ENCODE measurements at places on chromosomes 3 and 15.

DNA sequence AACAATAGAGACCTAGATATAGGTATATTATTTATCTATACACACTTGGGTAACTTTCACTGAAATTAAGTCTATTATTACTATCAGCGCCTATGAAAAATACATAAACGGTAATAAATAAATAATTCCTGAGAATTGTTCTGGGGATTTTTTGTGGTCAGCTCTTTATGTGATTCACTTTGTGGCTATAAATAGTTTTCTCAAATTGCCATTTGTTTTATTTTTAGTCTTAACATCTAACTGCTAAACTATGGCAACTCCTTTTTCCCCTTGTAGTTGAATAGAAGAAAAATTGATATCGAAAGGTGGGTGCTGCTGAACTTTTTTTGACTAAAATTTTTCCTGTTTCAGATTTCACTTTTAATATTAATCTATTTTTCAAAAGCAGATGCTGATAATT, 189.0 kb downstream of the VGLL3 start:
- DNase-seq, result no peak

DNA sequence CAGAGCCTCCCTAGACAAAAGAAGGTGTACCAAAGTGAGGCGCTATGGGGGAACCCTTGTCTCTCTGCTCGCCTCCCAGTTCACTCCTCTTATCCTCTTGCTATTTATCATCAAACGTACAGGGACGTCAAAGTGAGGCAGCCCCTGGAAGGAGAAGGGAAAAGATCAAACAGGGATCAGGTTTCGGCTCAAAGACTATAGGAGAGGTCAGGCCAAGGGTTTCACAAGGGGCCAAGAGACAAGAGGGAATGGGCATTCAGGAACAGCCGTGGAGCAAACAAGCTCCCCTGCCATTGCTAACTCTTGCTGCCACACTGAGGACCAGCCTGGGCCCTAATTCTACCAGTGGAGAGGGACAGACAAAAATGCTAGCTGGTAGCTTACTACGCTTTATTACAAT, 168.7 kb downstream of the GREM1 start:
- no peak for DNase-seq

DNA sequence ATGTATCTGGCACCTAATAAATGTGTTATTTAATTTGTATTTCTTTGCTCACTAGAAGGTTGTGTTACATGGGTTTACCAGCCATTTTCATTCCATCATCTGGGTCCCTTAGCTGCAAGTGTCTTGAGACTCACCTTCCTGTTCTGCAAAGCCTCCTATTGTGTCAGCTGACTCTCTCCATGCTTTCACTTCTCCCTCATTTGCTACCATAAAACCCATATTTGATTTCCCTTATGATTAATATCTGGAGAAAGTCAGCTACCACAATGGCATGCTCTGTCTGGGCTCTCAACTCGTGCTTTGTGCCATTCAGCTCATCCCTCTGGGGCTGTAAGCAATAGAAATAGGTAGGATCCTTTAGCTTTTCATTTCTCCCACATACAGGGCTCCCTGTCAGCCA, 79.5 kb upstream of the EIF1B start:
- no peak for DNase-seq

GRCh38 chr3:53795176-53795575, 51.0 kb downstream of the CHDH start:
- DNase-seq, result no peak

GRCh38 chr3:130557336-130558035, 40.5 kb downstream of the COL6A6 start:
- no peak for DNase-seq

- peak; percentile 32 for DNase-seq
Measured at GRCh38 chr3:47324278-47324865, 41.6 kb downstream of the KLHL18 start.

- DNase-seq, result peak; percentile 30
Measured at GRCh38 chr15:38354315-38354929, 99.5 kb upstream of the FAM98B start.

- DNase-seq, result no peak
Measured at GRCh38 chr3:7874116-7874515, 627.5 kb upstream of the LMCD1 start.

- DNase-seq, result no peak
Measured at GRCh38 chr15:41207687-41208448, 22.7 kb downstream of the EXD1 start.

GRCh38 chr15:50257332-50257731, 8.2 kb downstream of the HDC start:
- no peak for DNase-seq

- DNase-seq, result peak; percentile 44
Measured at GRCh38 chr3:18445401-18446148, 20.4 kb upstream of the SATB1 start.

- no peak for DNase-seq
Measured at GRCh38 chr15:70625438-70625837, 137.9 kb downstream of the UACA start.

DNA sequence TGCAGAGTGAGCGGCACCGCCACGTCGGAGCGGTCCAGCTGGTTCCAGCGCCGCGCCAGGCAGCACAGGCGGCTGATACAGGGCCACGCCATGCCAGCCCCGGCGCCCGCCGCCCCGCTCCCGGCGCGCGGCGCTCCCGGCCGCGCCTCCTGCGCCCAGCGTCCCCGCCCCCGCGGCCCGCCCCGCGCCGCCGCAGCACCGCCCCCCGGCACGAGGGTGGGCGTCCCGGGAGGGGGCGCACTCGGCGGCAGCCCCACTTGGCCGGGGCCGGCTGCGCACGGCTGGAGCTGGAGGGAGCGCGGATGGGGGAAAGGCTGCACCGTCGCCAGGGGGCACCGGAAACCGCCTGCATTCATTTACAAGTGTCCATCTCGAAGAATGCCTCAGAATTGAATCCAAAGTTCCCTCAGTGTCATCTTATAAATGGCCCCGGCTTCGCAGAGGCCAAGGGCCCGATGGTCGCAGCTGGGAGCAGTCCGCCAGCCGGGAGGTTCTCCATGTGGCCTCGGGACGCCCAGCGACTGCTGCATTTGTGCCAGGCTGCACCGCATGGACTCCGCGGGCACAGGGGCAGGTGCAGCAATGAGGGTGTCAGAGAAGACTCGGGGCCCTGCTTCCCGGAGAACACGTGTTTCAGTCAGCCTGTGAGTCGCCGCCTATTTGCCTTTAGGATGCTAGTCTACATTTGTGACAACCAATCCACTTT, at the start of gene MAP6D1:
MAP6D1 (minus strand) TSS at position 122 of the 706 bp plus-strand sequence; CDS start at position 92, 30 bp downstream.
- no peak for DNase-seq

DNA sequence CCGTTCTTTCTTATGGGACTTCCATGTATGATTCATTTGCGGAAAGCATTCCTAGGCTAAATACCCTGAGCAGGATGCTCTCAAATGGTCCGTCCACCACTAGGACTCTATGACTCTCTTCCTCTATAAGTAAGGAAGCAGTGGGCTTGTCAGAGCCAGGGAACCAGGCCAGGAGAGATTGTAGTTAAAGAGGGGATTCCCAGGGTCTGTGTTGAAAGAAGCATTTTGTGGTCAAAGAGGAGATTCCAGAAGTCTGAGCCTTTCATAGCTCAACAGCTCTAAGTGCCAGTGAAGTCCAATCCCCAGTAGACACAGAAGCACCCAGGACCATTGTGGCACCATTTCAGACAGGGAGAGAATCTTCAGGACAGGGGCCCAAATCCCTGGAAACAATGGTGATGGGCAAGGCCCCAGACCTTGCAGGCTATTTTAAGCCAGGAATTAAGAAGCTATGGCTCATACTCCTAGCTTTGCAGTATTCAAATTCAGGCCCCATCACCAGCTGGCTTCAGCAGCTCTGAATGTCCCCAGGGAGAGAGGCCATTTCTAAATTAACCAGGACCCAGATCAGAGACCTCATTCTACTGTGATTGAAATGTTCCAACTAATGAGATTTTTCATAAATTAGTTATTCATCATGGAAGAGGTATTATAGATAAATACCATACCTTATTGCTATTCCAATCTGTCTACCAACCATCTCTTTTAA, 81.7 kb downstream of the CD47 start:
- DNase-seq, result no peak

- DNase-seq, result no peak
Measured at GRCh38 chr3:82229397-82229796, 468.0 kb upstream of the GBE1 start.

DNA sequence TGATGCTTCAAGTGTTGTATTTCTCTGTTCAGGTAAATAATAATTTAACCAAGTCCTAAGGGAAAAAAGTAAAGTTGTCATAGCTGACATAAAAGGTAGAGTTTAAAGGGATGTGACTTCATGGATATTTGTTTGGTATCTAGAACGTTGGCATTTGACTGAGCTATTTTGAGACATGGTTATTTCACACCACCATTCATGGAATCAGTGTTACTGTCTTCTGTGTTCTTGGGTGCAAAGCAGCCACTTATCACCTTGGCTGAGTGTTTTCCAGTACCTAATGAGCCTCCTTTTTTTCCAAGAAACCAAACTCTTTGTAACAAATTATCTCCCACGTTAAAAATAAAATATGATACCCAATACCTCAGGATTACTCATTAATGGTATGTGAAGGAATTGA, 155.8 kb downstream of the GHSR start:
- no peak for DNase-seq

DNA sequence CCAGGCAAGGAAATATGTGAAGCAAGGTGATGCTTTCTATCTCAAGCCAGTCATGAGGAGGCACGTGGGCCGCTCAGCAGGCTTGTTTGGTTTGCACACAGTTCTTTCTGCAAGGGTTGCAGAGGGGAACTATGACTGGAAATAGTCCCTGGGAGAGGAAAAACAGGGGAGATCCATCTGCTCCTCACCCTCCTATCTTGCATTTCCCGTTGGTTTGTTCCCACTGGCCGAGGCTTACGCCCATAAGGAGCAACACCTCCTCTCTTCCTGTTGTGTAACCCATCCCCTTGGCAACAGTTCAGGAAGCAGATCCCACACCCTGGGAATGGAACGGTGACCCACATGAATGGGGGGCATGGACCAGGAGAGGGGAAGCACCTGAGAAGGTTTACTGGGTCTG, 72.1 kb upstream of the MAGI1 start:
- DNase-seq, result no peak

DNA sequence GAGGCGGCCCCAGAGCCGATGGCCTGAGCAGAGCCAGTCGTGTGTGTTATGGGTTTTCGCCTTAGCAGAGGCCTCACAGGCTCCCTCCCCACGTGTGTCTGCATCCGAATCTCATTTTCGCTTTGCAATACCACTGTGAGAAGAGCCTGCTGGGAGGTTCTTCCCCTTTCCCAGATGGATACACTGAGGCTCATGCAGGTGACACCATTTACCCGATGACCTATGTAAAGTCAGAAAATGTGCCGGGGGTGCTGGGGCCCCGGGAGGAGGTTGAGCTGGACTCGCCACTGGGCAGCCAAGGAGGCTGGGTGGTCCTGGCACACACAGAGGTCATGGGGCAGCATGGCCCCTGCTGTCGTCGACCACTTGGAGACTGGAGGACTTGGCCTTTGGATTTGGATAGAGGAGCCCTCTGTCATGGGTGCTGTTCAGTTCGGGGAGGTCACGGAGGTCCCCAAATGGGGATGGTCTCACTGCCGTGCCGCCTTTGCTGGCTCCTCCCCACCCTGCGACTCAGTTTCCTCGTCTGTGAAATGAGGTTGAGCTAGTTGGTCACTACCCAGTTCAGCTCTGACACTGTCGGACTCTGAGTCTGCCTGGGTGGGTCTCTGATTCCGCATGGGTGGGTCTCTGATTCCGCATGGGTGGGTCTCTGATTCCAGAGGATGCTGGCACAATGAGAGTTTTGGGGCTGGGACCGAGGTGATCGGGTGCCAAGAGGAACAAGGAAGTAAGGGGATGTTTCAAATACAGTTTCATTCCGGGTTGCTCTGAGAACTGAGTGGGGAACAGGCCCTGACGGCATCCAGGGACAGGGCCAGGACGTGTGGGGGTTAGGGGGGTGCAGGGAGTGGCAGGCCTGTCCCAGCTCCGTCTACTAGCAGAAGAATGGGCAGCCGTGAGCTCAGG, 23.2 kb upstream of the MUC4 start:
- DNase-seq, result no peak

Measured in activated CD4-positive, alpha-beta T cell treated with anti-CD3 and anti-CD28 coated beads for 24 hours (primary cell).